ENCODE measurements at places on chromosomes 11 and 22.
A peak's percentile ranks its signal among the peaks of the same experiment; 100 is the strongest.

GRCh38 chr11:59918987-59919589 lies 19.1 kb upstream of the OOSP1 start:
- peak; percentile 10 for DNase-seq

DNA sequence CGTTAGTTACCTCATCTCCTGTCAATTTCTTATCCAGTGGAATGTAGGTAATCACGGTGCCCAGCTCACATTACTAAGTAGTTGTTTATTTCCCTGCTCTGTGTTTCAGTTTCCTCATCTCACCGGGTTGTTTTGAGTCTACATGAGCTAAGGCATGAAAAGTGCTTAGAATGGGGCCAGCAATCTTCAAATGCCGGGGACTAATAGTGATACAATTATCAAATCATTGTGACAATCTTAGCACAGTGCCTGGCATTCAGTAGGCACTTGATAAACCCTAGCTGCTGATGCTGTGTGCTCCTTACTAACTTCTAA lies 53.3 kb upstream of the CD5 start:
- no peak for DNase-seq

DNA sequence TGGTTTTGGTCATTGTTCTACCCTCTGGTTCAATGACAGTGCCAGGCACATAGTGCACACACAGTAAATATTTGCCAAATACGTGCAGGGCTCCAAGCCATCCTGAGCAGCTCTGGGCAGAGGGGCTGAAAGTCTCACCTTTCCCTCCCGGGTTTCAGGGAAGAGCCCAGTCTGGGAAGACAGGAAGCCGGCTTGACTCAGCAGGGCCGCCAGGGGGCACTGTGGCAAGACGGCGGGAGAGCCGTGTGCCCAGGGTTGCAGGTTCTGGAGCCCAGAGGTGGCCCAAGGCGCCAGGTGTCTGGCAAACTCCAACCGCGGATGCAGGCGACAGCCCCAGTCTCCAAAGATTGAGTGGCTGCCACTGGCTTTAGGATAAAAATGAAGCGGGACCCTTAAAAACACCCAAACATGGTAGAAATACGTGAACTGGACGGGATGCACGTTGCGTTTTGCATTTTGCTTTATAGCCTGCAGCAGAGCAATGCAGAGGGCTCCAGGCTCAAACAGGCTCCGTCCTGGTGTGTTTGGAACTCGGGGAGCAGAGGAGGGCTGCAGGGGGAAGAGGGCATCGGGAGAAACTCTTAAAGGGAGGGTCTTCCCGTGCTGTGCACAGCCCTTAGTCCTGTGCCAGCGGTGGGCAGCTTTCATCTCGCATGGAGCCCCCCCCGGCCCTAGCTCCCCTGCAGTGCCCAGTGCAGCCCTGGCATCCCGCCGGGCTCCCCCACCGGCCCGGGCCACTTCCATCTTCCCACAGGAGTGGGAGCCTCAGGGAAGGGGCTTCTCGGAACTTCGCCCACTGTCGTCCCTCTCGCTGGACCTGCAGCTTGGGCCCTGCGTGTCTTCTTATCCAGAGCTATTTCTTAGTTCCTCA lies 10.7 kb downstream of the KRTAP5-5 start:
- DNase-seq = peak; percentile 3

- no peak for DNase-seq
Measured at GRCh38 chr11:21820176-21820575, 372.7 kb upstream of the ANO5 start.

DNA sequence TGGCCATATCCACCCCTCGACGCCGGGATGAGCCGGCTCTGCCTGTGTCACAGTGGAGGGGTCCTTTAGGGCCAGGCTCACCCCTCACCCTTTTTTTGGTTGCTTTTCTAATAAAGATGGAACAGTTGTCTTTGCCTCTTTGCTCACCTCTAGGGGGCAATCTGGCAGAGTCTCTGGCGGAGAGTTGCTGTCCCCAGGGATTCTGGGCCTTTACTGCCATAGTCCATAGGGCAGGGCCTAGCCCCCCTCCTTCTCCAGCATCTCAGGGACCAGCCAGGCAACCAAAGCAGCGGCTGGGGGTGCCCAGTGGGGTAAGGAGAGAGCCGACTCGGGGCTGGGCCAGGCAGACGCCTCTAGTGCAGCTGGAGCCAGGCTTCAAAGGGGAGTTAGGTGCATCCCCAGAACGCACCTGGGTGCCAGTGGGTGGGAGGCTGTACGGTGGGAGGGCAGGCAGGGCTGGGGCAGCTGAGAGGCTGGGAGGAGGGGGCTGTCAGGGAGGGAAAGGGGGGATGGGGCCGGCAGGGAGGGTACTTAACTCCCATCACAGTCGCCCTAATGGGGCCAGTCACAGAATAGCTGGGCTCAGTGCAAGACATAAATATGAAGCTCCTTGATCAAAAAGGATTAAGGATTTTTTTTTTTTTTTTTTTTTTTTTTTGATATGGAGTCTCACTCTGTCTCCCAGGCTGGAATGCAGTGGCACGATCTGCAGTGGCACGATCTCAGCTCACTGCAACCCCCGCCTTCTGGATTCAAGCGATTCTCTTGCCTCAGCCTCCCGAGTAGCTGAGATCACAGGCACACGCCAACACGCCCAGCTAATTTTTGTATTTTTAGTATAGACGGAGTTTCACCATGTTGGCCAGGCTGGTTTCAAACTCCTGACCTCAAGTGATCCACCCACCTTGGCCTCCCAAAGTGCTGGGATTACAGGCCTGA lies 2.5 kb upstream of the SUSD2 start:
- no peak for DNase-seq

GRCh38 chr11:95245038-95245437 lies 14.0 kb upstream of the SESN3 start:
- DNase-seq = no peak

DNA sequence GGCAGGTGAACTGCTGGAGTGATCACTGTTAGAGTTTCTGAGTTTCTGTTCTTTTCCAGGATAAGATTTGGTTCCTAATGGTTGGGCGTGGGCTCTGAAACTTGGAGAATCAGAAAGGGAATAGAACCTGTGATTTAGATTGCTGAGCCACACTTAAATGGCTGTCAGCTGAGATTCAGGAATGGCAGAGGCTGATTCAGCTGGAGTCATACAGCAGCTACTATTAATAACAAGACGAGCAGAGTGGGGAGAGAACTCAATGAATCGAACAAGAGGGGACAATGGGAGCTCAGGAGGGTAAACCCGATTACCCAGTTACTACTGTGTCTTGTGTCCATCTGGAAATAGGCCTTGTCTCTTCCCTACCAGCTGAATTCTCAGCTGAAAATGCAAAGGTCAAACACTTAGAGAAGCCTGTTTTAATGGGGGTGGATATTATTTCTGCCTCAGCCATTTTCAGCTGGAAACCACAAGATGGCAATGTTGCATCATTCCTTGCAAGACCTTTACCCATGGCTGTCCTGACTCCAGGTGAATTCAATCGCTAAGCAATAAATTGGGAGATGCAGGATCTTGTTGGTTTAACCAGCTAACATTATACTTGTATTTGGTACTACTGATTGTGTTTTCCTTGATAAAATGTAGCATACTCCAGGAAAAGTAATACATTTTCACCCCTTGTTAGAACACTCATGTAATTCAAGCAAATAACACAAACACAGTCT lies 104.5 kb upstream of the RAG2 start:
- DNase-seq = peak; percentile 46

DNA sequence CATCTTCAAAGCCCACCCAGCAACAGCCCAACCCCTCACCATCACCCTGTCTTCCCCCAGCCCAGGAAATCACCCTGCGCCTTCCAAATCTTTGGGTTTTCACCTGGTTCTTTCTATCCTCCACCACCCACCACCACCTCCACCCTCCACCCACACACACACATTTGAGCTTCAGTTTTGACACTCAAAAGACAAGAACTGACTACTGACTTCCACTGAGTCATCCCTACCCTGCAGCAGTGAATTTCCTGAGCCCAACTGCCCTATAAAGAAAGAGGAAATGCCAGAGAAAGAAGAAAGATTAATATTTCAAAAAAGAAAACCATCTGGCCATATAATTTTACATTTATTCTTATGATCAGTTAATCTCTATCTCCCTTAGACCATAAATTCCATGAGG lies 137.5 kb downstream of the CHST1 start:
- DNase-seq = no peak

DNA sequence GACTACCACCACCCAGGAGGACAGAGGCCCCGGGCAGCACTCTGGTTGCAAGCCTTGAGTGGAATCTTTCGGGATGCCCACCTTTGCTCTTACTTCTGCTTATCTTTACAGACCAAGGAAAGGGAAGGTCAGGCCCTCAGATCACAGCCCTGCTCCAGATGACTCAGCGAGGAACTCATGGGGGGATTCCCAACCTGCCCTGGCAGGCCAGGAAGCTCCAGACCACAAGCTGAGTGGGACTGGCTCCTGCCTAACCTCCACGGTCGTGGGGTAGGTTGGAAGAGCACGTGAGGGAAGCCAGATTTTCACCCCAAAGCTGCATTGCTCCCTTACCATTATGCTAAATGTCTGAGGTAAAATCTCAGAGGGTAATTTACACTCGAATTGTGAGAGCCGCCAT lies 11.8 kb downstream of the TBC1D10A start:
- no peak for DNase-seq

DNA sequence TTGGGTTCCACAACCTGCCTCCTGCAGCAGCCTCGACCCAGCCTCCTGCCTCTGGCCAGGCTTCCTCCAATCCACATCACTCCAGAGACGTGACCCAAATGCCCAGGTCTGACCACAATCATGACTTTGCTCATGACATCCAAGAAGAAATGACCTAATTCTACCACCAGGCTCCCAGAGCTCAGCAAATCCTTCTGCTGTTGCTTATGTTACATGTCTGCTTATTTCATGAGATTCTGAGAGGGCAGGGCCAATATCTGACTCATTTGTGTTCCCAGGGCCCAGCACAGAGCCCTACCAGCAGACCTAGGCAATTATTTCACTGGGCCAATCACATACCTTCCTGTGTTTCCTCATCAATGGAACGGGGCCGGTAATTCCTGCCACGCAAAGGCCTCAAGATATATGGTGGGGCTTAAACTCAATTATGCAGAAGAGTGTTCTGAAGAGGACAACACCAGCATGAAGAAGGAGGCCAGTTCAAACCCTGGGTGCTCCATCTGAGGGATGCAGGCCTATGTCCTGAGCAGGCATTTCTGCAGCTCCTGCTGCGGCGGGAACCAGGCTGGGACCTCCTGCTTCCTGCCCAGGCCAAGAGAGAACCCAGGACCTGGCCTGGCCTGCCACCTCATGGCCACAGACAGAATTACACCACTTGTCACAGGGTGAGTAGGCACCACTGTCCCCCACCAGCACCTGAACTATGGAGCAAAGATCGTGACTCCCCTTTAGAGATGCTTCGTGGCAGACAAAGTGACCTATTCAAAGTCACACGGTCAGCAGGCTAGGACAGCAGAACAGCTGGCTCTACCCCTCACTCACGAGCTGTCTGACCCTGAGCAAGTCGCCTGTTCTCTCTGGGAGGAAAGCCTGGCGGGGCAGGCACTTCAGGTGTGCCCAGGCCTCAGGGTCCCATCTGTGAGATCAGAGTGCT lies 5.9 kb downstream of the CENPM start:
- peak; percentile 96 for DNase-seq

- no peak for DNase-seq
Measured at GRCh38 chr11:97973352-97973857, 1047.3 kb upstream of the CNTN5 start.

GRCh38 chr22:23216461-23217170 lies 36.3 kb downstream of the BCR start:
- DNase-seq = no peak

DNA sequence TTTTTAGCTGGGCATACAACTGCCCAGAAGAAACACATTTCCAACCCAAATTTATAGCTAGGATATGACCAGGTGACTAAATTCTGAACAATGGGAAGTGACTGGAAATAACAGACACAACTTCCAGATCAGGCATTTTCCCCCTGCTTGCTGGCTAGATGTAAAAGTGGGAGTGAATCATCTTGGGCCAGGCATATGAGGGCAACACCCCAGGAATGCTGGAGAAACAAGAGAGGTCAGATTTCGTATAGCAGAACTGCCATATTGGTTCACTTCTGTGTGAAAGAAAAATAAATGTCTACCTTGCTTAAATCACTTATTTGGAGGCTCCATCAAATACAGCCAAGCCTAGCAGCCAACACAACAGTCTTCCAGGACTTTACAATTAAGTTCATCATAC lies 7.4 kb downstream of the ATL3 start:
- peak; percentile 47 for DNase-seq

DNA sequence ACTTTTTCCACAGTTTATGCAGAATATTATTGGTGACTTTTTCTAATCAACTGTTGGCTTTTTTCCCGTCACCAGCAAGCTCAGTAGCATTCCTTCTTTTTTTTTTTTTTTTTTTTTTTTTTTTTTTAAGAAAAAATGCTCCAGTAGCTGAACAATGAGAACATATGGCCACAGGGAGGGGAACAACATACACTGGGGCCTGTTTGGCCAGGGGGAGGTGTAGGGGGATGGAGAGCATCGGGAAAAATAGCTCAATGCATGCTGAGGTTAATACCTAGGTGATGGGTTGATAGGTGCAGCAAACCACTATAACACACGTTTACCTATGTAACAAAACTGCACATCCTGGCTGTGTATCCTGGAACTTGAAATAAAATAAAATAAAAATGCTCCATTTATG lies 82.5 kb downstream of the ARHGAP42 start:
- DNase-seq = no peak

DNA sequence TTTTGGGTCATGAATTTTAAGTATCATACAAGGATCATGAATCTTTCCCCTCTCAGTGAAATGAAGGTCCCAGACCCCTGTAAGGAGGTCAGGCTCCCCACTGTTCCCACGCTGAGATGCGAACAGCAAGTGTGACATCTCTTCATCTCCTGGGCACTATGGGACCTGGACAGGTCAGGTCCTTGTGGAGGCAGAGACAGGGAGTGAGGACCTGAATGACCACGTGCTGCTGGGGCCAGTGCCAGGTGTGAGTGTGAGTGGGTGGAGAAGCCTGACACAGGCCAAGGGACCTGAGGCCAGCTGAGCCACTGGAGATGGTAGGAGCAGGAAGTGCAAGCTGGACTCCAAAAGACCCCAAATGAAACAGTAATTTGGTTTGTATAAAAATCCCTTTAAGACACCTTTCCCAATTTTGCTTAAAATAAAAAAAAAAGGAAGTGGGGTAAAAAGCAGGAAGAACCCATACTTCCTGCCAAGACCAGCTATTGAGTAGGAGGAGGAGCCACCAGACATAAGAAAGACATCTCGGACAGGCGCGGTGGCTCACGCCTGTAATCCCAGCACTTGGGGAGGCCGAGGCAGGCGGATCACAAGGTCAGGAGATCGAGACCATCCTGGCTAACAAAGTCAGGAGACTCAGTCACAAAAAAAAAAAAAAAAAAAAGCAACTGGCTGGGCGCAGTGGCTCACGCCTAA lies 35.4 kb upstream of the SERPIND1 start:
- DNase-seq = no peak

- no peak for DNase-seq
Measured at GRCh38 chr22:44807915-44808690, 55.7 kb downstream of the ARHGAP8 start.

- no peak for DNase-seq
Measured at GRCh38 chr11:5272395-5273017, 2.8 kb upstream of the HBE1 start.

DNA sequence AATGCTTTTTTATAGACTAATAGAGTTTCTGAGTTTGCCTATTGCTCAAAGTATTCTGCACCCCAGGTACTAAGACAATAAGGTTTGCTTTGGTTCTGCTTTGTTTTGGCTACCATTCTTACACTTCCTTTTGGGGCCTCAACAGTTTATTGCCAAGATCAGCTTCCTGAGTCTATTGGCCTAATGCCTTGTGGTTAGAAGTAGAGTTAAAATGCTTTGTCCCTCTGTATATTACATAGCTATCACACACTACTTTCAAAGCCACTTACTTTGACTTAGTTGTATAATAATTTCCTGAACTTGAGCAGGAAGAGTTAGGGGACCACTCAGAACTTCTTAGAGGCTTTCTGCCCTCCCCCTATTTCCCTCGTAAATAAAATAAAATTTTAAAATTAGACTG lies 96.5 kb downstream of the DLG2 start:
- no peak for DNase-seq
